ENCODE measurements at places on chromosomes 1 and 21. TPM values are rescaled to one million over a fixed set of nuclear protein-coding genes. Genes with fewer than 3 reads are reported as not detected.

The ACOT11 gene
- 2.8 TPM for total RNA-seq

The ELF3 gene
- total RNA-seq, result not detected

The LRRC53 gene
- not detected for total RNA-seq

The CHIA gene
- not detected for total RNA-seq

The FBXO2 gene
- not detected for total RNA-seq

The GPA33 gene
- total RNA-seq, result not detected

The PTGER3 gene
- not detected for total RNA-seq

The SNX7 gene
- 31.4 TPM for total RNA-seq

The PLA2G4A gene
- total RNA-seq, result 4.0 TPM

The CHRM3 gene
- total RNA-seq, result not detected

The SDC3 gene
- 21.9 TPM for total RNA-seq

The KCNN3 gene
- not detected for total RNA-seq

The AADACL4 gene
- total RNA-seq, result not detected

The NHLH2 gene
- total RNA-seq, result not detected

The TMEM52 gene
- total RNA-seq, result not detected

The C8B gene
- total RNA-seq, result not detected

The CLDN8 gene
- total RNA-seq, result not detected

The GRIK3 gene
- not detected for total RNA-seq

The VAV3 gene
- total RNA-seq, result not detected
